ENCODE measurements at places on chromosomes 7 and 10. TPM values are rescaled to one million over a fixed set of nuclear protein-coding genes. Genes with fewer than 3 reads are reported as not detected.

Gene DOCK1
- 40.0 TPM for total RNA-seq

- H3K4me3 ChIP-seq, result no peak overlapping the region
- no peak for DNase-seq
- no peaks in the 10 kb centered on the region for H3K27me3 ChIP-seq
- no peak overlapping the region for H3K27ac ChIP-seq
- H3K4me1 ChIP-seq, result peaks cover 10% of the 10 kb centered on the region
Observed at GRCh38 chr10:74963549-74963948, 137.1 kb downstream of the KAT6B start.

- H3K4me3 ChIP-seq, result no peak overlapping the region
- no peaks in the 10 kb centered on the region for H3K4me1 ChIP-seq
- no peak overlapping the region for H3K27ac ChIP-seq
- no peak for DNase-seq
- H3K27me3 ChIP-seq, result no peaks in the 10 kb centered on the region
Observed at GRCh38 chr10:124302951-124303505, 115.7 kb downstream of the OAT start.

GRCh38 chr10:94878649-94879048, 59.8 kb upstream of the CYP2C9 start:
- DNase-seq, result no peak
- no peak overlapping the region for H3K27ac ChIP-seq
- H3K36me3 ChIP-seq, result no peaks in the 10 kb centered on the region
- H3K4me1 ChIP-seq, result no peaks in the 10 kb centered on the region
- no peaks in the 10 kb centered on the region for H3K27me3 ChIP-seq

- H3K4me3 ChIP-seq, result no peak overlapping the region
- no peaks in the 10 kb centered on the region for H3K4me1 ChIP-seq
- no peak overlapping the region for H3K27ac ChIP-seq
Observed at GRCh38 chr7:20030417-20030816, 186.8 kb downstream of the MACC1 start.

All from stomach (tissue), 19 donors.